ENCODE measurements at places on chromosomes 2 and 18.
A peak's percentile ranks its signal among the peaks of the same experiment; 100 is the strongest.

GRCh38 chr2:25981596-25982272, 563 bp downstream of the KIF3C start:
- no peak for DNase-seq

- no peak for DNase-seq
Measured at GRCh38 chr18:59667488-59667887, 29.7 kb downstream of the CCBE1 start.

- no peak for DNase-seq
Measured at GRCh38 chr18:8005870-8006569, 438.9 kb downstream of the PTPRM start.

- DNase-seq = peak; percentile 3
Measured at GRCh38 chr2:174892546-174892945, 112.6 kb downstream of the CHN1 start.

DNA sequence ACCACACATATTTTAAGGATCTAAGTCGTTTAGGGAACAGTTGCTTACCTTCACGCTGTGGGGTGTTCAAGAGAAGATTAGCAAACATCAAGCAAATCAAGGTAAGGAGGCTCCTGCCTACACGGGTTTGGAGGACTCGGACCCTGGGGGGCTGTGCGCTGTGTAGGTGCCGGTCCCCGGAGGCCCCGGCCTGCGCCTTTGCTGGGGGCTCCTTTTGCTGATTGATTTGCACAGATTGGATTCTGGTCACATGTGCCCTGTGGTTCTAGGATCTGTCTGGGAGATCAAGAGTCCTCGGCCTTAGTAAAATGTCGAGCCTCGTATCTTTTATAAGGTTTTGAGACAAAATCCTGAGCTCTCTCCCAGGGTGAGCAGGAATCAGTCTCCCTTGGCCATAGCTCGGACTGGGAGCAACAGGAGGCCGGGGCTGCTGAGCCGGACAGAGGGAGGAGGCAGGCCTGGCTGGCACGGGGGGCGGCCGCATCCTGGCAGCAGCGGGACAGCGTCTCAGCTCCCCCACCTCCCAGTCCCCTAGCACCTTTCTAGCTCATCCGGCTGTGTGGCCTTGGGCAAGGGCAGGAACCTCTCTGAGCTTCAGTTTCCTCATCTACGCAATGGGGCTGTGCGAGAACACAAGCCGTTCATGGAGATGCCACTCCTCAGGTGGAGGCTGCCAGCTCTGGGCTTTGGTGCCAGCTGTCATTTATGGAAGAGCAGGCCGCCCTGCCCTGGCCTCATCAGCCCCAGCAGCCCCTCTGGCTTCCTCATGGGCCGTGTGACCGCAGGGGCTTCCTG, 147.2 kb downstream of the MBP start:
- DNase-seq = no peak

DNA sequence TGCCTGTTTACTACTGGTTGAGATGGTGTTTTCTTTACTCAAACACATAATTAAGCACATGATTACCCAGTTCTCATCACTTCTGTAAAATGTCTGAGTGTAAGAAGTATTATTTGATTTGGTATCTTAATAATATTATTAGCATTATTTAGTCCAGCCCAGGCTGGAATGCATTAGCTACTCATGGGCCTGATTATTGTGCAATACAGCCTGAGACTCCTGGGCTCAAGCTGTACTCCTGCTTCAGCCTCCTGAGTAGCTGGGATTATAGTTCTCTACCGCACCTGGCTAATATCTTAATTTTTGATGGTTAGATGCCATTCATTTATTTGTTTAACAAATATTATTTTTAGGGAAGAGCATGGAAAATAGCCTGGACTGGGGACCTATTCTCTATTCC, 197.6 kb upstream of the MC4R start:
- no peak for DNase-seq

GRCh38 chr2:232687382-232688160, 9.6 kb upstream of the GIGYF2 start:
- DNase-seq = no peak

DNA sequence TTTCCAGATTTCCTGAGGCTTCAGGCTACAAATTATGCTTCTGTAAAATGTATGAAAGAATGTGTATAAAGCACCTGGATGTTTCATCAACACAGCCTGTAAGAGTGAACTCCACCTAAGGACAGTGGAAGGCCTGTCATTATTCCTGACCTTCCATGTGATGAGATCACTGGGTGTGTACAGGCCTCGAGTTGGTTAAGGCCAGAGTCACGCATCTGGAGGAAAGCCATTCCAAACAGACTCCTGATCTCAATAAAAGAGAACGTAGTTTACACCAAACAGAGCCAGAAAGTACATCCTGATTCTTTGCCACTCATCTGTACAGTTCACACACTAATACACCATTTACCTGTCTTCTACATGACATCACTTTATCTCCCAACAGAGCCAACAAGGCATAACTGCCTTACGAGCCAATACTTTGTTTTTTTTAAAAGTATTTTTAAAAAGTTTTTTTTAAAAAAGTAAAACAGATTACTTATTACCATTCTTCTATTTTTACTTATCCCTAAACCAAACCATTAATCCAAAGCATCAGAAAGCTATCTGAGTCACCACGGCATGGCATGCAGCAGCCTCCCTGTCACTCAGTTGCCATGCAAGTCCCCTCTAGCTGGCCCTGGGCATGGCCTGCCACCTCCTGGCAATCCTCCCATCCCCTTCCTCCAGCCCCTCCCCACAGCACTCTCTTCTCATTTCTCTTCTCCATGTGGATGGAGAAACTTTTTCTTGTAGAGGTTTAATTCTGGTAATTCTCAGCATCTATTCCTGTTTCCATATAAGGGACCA, 78.8 kb upstream of the TFCP2L1 start:
- peak; percentile 86 for DNase-seq

GRCh38 chr2:74779265-74779558, 54.7 kb upstream of the HK2 start:
- DNase-seq = no peak

- no peak for DNase-seq
Measured at GRCh38 chr2:31192396-31192795, 24.9 kb downstream of the CAPN14 start.

Data from EH (cell line).